ENCODE measurements at places on chromosomes 5 and 9.

DNA sequence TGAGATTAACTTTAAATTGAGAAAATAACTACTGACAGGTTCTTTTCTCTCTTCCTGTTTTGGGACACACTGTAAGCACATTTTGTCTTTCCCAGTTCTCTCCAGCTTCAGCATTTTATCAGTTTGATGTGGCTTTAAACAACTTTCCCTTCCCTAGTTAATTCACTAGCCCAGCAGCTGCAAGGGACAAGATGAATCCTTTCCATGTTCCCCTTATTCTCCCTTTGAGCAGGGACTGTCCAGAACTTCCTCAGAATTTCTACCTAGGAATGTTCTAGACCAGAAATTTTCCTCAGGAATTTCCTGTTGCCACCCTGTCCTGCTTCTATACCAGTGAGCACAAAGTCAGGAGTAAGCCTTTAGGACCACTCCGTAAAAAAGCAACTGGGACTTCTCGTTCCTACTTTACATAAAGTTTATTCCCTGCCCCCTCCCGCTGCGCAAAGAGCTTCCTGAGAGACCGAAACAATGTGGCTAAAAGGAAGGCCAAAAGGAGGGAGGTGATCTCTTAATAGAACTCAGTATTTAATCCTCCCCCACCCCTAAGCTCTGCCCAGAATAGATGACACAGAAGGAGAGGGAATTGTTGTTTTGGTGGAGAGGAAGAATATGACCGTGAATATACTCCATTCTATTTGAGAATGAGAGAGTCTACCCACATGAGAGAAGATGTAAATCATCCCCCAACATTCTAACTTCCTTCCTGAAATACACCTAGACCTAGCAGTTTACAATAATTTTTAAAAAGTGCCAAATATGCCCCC, 61.9 kb downstream of the GLIS3 start:
- no peak for DNase-seq

DNA sequence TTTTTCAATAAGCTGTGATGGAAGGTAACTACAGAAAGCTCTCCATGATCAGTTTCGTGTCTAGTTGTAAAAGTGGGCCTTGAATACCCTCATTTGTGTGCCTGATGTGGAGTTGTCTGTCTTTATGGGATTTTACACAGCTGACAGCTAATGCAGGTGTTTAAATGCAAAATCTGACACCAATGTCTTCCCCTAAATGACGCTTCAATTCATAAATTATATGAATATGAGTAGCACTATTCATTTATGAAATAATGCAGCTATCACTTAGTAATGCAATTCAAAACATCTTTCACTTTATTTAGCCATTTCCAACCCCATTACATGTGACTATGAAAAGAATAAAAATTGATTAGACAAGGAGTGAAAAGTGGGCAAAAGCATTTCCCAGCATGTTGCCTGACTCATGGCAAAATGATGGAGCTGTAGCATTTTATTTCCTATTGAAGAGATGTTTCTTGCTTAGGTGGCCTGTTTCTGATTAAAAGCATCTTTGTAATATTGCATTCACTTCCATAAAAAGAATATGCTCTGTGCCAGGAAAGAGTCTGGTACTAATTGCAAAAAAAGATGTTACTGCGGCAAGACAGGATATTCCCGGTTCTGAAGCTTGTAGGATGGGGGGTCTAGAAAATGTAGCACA, 116.7 kb upstream of the HAPLN1 start:
- DNase-seq = no peak

DNA sequence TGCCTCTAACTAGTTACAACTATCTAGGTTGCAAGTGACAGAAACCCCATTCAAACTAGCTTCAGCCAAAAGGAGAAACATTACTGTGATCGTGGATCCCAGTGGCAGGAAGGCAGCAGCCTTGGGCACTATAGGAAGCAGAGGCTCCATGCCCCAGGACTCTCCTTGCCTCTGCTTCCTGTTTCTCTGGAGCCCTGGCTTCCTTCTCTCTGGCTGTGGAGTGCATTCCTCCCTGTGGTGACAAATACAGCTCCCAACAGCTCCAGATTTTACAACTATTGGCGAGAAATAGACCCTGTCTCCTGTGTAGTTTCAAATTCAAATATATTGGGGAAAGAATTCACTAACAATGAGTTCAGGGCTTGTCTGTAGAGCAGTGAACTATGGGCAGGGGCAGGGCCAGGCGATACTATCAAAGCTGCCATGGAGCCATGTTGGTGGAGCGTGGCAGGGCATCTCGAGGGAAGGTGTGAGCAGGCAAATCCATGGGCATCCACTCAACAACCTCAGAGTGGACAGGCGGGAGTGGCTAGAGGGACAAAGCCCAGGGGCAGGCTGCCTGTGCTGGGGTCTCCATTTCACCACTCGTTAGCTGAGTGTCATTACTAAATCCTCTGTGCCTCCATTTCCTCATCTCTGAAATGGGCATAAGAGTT, 189.5 kb downstream of the ERCC6L2 start:
- no peak for DNase-seq

DNA sequence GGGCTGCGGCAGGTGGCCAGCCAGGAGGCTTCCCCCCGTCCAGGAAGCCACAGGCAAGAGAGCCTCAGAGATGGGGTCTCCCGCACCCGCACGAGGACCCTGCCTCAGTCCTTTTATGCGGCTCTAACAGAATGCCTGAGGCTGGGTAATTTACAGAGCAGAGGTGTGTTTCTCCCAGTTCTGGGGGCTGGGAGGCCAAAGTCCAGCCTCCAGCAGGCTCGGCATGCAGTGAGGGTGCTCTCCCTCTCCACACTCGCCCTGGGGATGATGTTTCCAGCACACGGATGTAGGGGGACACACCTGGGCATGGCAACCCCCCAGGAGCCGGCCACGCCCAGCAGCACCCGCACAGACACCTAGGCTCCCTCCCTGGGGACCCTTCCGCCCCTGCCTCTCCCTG, 95.4 kb upstream of the PPP1R26 start:
- DNase-seq = no peak

GRCh38 chr9:70053864-70054263, 10.2 kb downstream of the MAMDC2 start:
- no peak for DNase-seq

DNA sequence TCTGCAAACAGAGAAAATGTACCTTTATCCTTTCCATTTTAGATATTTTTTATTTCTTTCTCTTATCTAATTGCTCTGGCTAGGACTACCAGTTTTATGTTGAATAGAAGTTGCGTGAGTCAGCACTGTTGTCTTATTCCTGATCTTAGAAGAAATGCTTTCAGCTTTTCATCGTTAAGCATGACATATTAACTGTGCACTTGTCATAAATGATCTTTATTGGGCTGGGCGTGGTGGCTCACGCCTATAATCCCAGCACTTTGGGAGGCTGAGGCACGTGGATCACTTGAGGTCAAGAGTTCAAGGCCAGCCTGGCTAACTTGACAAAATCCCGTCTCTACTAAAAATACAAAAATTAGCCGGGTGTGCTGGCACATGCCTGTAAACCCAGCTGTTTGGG, 8.2 kb upstream of the ECM2 start:
- no peak for DNase-seq

GRCh38 chr5:120405923-120406322, 58.2 kb upstream of the PRR16 start:
- no peak for DNase-seq

DNA sequence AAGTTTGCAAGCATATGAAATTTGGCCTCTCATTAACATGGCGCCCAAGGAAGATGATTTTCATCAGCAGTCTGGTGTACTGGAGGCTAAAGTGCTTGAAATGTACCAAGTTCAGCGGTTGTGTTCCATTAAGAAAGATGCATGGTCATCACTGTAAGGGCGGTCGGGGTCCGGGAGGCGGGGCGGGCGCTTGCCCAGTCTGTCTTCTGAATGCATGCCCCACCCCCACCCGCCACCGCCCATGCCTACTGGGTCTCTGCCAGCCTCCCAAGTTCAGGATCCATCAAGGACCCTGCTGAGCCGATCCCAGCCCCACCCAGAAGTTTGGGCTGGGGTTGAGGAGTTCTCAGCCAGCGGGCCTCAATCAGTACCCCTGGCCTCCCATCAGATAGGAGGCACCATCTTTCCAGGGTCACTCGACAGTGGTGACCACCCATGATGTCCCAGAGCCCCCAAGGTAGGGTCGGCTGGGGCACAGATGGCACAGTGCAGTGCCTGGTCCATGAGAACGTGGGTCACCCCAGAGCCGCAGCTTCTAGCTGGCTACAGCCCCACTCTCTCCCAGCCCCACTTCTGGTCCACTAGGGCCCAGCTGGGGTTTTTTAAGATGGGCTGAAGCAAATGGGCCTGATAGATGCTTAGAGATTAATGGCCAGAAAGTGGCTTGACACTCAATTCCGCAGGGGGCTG, 24.4 kb upstream of the PRDM12 start:
- DNase-seq = no peak

GRCh38 chr5:29853711-29854220, 1339.7 kb upstream of the CDH6 start:
- DNase-seq = no peak

DNA sequence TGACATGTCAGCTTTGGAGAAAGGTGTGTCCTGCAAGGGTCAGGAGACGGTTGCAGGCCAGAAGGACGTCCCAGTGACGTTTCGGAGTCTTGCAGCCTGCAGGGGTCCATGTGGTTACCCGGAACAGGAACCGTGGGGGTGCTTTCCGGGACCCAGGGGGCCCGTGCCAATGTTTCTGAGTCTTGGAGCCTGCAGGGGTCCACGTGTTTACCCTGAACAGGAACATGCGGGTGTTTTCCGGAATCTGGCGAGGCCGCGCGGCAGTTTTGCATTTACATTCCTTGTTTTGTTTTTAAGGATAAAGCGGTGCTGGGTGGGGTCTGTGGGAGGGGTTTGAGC, 30.6 kb downstream of the NKD2 start:
- no peak for DNase-seq

GRCh38 chr9:82404196-82404870, 415.8 kb downstream of the SPATA31D1 start:
- DNase-seq = no peak

- no peak for DNase-seq
These were observed 2.1 kb upstream of the TRAF1 start for GRCh38 chr9:120928483-120929228.

DNA sequence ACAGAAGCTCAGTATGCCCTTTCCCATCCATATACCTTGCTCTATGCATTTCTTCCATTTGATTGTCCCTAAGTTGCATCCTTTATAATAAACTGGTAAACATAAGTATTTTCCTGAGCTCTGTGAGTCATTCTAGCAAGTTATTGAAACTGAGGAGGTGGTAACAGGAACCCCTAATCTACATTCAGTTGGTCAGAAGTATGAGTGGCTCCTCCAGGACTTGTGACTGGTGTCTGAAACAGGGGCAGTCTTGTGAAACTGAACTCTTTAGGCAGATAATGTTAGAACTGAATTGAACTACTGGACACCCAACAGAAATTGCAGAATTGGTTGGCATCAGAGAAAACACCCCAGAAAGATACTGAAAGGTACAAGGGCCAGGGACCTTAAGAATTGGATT, 133.1 kb upstream of the POU5F2 start:
- DNase-seq = no peak

DNA sequence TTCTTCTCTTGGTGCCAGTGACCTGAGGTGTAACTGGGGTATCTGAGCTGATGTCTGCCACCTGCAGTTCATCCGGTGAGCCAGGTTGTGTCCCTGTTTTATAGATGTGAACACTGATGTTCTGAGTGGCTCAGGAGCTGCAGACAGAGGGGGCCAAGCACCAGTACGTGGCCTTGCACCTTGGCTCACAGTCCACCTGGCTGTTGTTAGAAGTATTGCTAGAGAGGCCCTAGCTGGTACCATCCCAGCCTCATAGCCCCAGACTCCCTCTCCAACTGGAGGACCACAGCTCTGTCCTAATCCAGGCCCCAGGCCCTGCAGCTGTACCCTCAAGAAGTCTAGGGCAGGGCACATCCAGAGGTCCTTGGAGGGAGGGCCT, 16.2 kb downstream of the PHF2 start:
- DNase-seq = no peak

GRCh38 chr9:18447131-18447530, 26.8 kb upstream of the ADAMTSL1 start:
- no peak for DNase-seq
